Activated CD4-positive, alpha-beta memory T cell treated with anti-CD3 and anti-CD28 coated beads for 36 hours (primary cell): ENCODE measurements at places on chromosomes 11 and 22.

GRCh38 chr11:73320763-73321603, 12.9 kb downstream of the ARHGEF17 start:
- DNase-seq, result no peak

- DNase-seq, result no peak
Observed at GRCh38 chr11:13644997-13645687, 23.3 kb upstream of the FAR1 start.

DNA sequence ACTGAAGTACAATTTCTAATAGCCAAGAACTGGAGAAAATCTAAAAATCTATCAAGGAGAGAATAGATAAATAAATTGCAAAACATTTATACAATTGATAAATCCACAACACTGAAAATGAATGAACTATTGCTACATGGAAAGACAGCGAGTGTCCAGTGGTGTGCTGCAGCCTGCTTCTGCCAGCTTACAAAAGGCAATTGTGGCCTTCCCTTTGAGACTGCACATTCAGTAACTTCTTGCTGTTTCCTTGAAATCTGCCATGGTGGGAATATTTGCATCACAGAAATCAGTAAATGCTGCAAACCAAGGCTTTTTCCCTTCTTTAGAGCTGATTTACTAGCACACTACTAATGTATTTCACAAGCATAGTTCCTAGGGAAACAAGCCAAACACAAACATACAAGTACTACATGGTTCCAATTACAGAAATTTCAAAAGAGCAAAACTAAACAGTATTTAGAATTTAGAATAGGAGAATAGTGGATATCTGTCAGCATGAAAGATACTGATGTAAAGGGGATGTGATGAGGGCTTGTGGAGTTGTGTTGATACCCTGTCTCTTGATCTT, 76.9 kb upstream of the TRIM77 start:
- DNase-seq, result no peak

- DNase-seq, result no peak
Observed at GRCh38 chr22:22929381-22930221, 42.0 kb downstream of the IGLL5 start.

DNA sequence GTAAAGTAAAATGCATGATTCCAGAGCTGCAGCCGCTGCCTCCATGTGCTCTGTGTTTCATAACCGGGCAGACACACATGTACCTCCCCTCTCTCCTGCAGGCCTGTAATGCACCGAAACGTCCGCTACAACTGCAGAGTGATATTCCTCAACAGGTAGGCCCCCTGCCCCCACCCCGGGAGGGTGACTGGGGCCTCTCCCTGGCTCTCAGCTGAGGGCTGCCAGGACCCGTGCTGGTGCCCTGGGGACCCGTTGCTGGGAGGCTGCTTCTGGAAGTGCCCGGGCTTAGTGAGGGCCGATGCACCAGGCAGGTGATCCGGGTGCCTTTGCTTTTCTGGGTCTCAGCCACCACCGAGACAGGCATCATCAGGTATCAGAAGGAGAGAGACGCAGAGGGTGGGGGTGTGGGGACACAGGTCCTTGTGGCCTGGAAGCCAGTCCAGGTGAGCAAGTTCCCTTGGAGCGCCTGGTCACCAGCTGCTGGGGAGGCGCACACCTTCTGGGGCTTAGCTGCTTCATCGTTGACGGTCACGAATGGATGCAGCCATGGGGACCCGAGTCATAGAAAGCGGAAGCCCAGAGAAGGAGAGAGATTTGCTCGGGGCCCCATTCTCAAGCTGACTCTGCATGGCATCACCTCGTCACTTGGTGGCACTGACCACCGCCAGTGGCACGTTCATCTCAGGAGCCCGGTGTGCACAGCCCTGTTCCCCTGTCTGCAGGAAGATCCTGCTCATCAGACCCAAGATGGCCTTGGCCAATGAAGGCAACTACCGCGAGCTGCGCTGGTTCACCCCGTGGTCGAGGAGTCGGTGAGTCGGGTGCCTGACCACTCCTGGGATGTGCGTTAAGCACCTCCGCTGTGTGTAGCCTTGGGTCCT, 10.6 kb downstream of the NADSYN1 start:
- DNase-seq, result no peak
